ENCODE measurements at places on chromosomes 12 and 14.

GRCh38 chr12:2490831-2491230 lies 303.9 kb upstream of the FKBP4 start:
- DNase-seq = no peak

GRCh38 chr14:30854492-30854891 lies 19.9 kb upstream of the COCH start:
- no peak for DNase-seq

- no peak for DNase-seq
Observed at GRCh38 chr12:124655048-124655697, 87.8 kb upstream of the NCOR2 start.

GRCh38 chr14:67357969-67358354 lies 1.6 kb downstream of the ATP6V1D start:
- no peak for DNase-seq

DNA sequence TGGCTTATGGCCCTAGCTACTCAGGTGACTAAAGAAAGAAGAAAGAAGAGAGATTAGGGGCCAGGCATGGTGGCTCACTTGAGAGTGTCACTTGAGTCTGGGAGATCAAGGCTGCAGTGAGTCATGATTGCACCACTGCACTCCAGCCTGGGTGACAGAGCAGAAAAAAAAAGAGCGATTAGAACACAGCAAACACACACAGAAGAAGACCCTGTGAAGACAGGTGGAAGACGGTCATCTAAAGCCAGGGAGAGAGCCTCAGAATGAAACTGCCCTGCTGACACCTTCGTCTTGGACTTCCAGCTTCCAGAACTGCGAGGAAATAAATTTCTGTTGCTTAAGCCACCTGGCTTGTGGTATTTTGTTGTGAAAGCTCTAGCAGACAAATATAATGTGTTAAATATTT lies 17.5 kb upstream of the PPP1CC start:
- DNase-seq = no peak

- DNase-seq = no peak
Observed at GRCh38 chr12:18430425-18431048, 169.2 kb downstream of the PIK3C2G start.

GRCh38 chr12:3464561-3464960 lies 26.4 kb upstream of the PRMT8 start:
- DNase-seq = no peak

- DNase-seq = no peak
Observed at GRCh38 chr12:48050174-48050573, 45.9 kb upstream of the COL2A1 start.

- no peak for DNase-seq
Observed at GRCh38 chr12:67080637-67081036, 188.5 kb upstream of the CAND1 start.

GRCh38 chr14:60722357-60723115 lies 1.6 kb downstream of the SIX4 start:
- DNase-seq = peak; percentile 6

DNA sequence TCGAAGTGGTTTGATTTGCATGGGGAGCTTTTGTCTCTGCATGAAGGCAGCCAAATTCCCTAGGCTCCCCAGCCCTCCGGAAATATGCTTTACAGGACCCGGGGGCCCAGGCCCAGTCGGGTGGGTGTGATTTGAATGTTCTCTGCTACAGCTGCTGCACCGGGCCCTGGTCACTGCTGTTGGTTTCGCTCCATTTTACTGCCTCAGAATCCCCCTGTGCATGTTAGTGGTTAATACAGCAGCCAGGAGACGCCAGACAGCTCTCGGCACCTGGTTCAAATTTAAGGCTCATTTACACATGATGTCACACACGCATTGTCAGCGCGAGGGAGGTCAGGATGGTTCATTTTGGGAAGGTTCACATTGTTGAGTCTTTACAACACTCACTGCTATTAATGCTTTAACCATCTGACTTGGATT lies 99.6 kb downstream of the SLC38A6 start:
- no peak for DNase-seq

- no peak for DNase-seq
Observed at GRCh38 chr12:88752183-88752582, 171.9 kb upstream of the KITLG start.

Data from activated CD4-positive, CD25-positive, alpha-beta regulatory T cell (primary cell).